Cerebellum (tissue), 4 donors: ENCODE measurements at places on chromosomes 12 and 14.

DNA sequence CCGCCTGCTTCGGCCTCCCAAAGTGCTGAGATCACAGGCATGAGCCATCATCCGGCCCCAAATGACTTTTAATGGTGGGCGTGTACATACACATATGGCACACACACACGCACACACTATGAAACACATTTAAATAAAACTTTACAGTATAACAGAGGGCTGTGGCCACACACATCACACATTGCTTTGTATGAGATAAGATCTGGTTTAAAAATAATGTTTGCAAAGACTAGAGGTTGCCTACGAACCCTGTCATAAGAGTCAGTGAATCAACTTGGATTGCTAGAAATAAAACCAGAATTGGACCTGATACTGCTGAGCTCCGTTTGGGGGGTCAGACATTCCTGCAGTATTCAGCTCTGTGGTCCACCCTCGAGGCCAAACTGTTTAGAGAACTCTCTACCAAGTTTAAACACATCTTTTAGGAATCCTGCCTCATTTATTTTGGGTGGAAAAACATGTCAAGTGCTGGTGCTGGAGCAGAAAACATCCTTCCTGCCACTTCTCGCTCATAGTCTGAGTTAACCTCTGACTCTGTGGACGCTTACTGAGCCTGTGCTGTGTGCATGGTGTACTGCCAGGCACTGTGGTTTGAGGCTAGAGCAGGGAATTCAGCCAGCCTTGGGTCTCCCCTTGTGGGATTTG, 47.8 kb upstream of the EML1 start:
- no peak for DNase-seq

DNA sequence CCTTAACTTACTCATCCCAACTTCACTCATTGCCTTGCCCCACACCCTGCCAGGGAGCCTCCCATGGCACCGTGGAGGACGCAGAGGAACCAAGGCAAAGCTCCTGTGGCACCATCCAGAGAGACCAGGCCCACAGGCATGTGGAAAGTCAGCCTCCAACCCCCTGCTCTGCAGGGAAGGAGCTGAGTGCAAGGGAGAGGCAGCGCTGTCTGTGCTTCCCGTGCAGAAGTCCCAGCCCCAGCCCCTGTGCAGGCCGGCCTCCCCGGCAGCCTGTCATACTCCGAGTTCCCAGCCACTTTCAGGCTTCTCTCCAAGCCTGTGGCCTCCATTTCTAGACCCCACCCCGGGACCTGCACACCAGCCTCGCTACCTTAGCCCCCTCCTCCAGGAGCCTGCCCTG, 106.4 kb downstream of the SINHCAF start:
- no peak for DNase-seq

DNA sequence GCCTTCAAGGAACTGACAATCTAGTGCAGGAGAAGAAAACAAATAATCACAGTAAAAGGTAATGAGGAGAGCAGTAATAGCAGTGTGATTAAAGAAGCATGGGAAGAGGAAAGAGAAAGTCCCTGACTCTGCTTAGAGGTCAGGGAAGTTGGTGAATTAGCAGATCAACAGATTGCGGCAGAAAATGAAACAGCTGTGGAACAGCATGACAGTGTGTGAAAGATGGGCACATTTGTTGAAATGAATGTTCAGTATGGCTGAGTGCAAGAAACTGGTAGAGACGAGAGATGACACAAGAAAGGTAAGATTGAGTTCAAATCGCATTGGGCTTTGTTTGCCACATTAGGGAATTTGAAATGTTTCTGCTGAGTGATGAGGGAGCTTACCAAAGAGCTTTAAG, 63.7 kb upstream of the RASSF8 start:
- no peak for DNase-seq

DNA sequence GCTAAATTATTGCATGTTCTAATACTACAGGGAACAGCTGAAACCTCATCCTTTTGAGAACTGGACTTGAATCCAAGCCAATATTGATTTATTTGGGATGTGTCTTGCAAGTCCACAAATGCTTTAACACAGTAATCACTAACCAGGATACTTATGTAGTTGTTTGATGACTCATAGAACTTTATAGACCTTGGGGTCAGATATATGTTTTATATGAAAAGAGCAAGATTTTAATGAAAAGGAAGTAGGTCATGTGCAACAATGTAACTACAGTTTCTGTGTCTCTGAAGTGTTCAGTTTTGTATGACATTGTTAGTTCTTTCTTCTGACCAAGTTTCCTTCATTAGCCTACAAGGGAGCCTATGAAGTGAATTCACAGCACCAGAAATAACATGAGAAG, 352.0 kb downstream of the ZFP36L1 start:
- no peak for DNase-seq

DNA sequence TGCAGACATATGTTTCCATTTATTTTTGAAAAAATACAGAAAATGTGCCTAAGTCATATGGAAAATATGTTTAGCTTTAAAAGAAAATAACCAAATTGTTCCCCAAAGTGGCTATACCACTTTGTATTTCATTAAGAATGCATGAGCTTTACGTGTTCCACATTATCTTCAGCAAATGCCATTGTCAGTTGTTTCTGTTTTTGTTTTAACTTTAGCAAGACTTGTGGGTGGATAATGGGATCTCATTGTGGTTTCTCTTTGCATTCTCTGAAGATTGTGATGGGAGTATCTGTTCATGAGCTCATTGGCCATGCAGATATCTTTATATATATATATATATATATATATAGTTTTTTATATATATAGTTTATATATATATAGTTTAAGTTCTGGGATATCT, 181.5 kb downstream of the CCER1 start:
- no peak for DNase-seq
